NCI-H345 (cell line): ENCODE measurements at places on chromosomes 7 and 10.

DNA sequence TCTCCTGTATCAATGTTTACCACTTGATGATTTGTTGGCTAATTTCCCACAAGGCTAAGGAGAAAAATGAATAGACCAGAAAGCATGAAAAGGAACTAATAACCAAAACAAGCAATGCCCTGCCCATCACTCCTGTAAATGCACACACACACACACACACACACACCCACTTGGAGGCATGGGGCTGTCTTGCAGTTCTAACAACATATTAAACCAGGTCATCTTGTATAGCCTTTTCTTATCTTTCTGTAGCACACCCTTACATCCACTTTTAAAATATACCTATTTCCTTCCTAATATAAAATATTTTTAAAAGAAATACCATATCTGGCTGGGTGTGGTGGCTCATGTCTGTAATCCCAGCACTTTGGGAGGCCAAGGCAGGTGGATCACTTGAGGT lies 105.3 kb downstream of the CTTNBP2 start:
- no peak for DNase-seq

- DNase-seq = no peak
Observed at GRCh38 chr10:79585870-79586527, 24.7 kb upstream of the SFTPA1 start.

DNA sequence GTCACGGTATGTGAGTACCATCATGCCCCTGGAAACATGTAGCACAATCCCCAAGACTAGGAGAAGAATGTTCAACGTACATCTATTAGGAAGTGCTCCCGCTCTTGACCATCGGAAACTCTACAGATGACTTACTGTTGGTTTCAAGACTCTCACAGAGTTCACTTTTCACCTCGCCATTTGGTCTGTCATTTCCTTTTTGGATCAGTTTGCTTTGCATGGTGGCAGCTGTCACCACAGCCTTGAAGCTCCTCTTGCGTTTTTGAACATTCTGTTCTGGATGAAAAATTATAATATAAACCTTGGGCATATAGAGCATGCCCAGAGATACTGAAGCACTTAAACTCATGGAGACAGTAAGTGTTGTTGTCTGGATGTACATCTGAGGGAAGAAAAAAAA lies 806.8 kb downstream of the GRM8 start:
- DNase-seq = no peak

- peak; percentile 5 for DNase-seq
Observed at GRCh38 chr7:101362334-101363195, at the start of gene COL26A1. Gene COL26A1, plus strand, starts transcription at chr7:101362875. Its CDS starts 158 bp downstream, at chr7:101363033.

DNA sequence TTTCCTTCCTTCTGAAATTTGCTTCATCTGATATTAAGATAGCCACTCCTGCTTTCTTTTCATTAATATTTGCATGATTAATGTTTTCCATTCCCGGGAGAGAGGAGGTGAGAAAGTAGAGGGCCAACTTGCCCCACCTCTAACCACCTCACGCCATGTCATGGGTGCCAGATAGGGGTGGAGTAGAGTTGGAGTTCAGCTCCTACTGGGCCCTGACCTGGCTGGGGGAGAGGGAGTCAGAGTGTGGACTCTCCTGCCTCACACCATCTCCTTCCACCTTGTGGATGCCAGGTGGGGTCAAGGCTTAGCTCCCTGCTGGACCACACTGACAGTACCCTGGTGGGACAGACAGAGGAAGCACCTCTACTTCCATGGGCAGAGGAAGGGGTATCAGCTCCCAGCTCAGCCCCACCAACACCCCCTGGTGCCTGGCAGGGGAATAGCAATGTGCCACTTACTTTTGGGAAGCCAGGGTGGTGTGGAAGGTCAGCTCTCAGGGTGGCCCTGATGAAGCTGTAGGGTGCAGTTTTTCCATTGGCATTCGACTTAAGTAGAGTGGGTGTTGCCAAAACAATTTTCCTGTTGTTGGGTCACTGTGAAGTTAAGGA lies 28.0 kb downstream of the CHST12 start:
- no peak for DNase-seq

GRCh38 chr7:26035552-26035951 lies 116.4 kb upstream of the NFE2L3 start:
- no peak for DNase-seq
